ENCODE measurements at places on chromosomes 2 and 18.

DNA sequence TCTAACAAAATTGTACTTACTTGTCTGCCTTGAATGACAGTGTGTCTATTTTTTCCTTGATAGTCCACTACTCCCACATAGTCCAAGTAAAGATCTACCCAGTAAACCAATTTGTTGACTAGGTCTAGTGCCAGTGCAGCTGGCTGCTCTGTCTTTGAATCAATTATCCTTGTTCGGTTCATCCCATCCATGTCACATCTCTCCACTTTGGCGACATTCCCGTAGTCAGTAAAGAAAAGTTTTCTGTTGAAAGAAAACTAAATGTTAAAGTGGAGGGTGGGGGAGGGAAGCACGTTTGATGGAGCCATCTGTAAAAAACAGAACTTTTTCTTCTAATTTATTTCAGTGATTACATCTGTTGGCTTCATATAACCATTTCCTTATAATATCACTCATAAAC, 1068.8 kb downstream of the LRP1B start:
- DNase-seq = no peak

GRCh38 chr2:230809677-230810251, 55.0 kb upstream of the ITM2C start:
- no peak for DNase-seq

- DNase-seq = no peak
Measured at GRCh38 chr2:102055346-102055990, 63.7 kb downstream of the IL1R2 start.

DNA sequence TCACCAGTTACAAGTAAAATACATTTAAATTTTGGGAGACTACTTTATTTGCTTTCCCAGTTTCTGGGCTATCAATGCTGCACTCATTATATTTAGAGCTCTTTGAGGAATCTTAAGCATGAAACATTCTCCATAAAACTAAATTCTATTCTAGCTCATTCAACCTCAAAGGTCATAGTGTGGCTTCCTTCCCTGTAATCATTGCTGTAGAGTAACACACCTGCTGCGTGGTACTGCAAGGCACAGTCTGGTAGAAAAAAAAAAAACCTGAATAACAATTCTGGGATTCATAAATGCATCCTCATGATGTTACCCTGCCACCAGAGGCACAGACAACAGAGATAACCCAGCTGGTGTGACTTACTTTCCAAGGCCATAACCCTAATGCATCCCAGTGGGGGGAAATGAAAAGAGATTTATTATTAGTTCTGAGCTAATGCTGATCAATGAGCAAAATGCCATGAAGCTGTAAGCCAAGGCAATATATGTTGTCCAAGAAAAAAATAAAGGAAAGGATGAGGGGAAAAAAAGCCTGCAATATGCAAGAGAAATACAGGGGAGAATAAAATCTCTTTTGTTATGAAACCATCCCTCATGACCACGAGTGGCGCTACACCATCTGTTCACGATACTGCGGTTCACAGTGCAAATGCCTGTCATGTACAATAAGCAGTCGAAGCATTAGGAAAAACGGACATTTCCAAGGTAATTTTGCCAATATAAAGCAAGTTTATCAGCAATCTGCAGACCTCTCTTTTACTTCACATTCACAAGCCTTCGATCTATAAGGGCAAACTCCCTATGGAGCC, 1481.6 kb upstream of the PIK3C3 start:
- no peak for DNase-seq

DNA sequence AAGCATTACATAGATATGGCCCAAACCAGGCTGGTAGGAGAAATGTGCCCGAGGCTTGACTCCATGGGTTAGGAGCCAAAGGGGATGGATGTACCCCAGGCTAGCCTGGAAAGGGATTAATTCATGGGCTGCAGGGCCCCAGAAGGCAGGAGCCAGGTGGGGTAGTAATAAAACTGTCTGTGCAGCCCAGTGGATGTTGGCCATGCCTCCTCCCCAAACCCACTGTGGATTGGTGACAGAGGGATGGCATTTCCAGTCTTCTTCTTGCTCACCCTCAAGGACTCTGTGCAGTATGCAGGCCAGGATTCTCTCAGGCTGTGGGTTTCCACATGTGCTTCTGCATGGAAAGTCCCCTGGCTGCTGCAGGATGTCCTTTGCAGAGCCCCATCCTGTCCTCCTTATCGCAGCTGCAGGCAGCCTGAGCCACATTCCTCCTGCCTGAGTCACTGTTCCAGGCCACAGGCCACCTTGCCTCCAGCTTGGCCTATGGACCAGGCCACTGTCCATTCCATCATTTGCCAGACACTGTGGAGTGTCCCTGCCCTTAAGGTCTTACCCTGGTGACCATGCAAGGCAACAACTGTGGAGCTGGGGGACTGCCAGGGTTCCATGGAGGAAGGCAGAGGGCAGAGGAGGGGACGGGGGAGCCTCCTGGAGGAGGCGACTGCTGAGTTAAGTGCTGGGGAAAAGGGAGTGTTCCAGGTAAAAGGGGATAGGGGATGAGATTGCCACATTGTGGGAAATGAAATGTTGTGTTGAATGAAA, 38.9 kb downstream of the INO80C start:
- DNase-seq = no peak

- DNase-seq = no peak
Measured at GRCh38 chr2:170717991-170718589, 3.0 kb downstream of the SP5 start.

- no peak for DNase-seq
Measured at GRCh38 chr2:3179626-3180025, 198.0 kb downstream of the EIPR1 start.

DNA sequence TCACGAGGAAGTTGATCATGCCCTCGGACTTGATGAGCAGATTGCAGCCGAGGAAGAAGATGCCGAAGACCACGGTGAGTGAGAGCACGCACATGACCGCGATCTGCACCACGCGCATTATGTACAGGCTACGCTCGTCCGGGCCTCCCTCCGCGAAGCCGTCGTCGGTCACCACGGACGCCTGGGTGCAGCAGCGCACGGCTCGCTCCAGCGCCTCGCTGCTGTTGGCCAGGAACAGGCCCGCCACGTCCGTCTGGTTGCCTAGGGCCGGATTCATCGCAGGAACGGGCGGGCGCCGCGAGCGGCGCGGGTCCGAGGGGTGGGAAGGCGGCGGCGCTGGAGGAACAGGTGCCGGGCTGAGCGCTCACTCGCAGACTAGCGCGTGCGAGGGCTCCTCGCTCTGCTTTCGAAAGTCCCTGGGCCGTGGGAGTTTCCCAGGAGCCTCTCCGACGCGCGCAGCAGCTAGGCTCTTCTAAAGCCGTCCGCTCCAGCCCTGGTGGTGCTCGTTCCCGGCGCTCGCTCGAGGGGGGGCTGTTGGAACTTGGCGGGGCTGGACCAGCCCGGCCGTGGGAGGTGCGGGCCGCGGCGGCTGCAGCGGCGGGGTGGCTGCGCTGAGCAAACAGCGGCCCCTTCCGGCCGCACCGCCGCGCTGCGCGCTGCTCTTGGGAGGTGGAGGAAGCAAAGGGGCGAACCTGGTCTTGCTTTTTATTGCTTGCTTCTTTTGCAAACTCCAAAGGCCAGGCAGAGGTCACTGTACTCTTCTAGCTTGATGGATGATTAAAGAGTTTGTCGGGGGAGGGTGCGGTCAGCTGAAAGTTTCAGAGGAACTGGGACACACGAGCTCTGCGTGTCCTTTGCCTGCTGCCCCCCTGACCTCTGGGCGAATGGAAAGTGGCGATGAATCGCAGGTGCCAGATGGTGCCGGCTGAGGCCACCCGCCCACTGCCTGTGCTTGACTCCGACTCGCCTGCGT, at the start of gene RPRM:
TSS of gene RPRM (minus strand) at position 474 of the 973 bp plus-strand sequence. CDS start at position 277, 197 bp downstream.
- peak; percentile 22 for DNase-seq

DNA sequence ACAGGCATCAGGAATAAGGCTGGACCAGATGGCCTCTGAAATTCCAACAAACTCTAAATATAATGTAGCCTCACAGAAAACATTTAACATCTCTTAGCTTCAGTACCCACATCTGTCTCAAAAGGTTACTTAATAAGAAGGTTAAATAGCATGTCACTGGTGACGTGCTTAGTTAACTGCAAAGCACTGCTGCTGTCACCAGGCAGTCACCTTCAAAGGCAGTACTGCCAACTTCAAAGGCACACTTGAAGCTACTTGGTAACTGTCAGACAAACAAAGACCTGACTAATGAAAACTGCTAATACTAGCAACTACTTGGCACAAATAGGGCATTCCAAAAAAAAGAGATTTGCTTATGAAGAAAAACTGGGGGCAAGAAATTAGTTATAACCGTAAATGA, 36.2 kb downstream of the EPG5 start:
- DNase-seq = no peak

GRCh38 chr2:105873721-105874120, 129.0 kb downstream of the NCK2 start:
- peak; percentile 49 for DNase-seq

DNA sequence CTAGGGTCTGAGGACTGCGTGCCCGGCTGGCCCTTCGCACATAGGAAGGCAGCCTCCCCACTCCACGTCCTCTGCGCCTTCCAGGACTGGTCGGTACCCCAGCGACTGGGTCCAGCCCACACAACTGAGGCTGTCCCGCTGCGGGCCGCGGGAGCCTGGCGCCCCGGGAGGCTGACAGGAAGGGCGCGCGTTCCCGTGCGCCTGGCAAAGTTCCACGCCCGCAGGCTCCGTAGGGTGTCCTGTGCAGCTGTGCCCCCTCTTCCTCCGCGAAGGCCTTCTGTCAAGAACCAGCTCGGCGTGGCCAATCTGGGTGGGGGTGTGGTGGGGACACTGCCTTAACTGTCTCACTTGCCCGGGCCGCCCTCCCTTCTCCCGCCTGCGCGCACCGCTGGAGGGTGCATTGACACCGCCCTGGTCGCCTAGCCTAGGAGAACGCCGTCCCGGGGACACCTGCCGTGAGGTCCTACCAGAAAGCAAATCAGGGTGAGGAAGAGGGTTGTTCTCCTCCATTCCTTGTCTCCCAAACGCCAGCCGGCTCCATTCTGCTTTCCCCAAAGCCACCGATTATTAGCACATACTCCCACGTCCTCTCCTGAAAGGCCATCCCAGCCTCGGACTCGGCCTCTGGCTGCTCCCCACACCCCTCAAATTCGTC, 618 bp upstream of the LYPD1 start:
- DNase-seq = no peak

DNA sequence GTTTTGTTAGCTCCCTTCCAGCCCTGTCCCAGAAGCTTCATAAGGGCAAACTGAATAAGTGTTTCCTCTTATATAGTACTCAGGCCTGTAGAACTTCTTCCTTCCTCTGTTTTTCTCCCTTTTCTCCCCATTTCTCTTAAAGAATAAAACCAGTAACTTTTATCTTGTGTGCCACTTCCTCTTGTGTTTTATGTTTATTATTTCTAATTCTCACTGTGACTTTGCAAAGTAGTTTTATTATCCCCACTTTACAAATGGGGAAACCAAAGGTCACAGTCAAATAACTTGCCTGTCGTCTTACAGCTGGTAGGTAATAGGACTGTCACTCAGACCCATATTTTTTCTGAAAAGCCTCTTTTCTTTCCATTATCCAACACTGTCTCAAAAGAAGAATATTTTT, 42.4 kb downstream of the RBBP8 start:
- no peak for DNase-seq

- DNase-seq = no peak
Measured at GRCh38 chr18:14912967-14913366, 165.0 kb downstream of the ANKRD30B start.

DNA sequence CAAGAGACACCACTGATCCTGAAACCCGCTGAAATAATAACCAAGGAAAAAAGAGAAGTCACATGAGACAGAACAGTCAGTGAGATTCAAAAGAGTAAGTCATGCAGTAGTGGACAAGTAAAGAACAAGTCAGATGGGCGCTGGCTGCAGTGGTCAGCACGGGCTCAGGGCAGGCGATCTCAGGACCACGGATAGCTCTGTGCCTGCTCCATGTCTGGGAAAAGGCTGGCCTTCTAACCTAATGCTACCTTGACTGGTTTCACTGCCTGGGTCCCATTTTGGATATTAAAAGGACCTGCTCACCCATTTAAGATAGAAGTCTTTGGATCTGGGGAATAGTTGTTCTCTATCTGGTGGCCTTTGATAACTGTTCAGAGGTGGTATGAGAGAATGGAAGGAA, 61.7 kb upstream of the LCLAT1 start:
- no peak for DNase-seq

- DNase-seq = no peak
Measured at GRCh38 chr18:13511961-13512577, 214.3 kb downstream of the FAM210A start.

DNA sequence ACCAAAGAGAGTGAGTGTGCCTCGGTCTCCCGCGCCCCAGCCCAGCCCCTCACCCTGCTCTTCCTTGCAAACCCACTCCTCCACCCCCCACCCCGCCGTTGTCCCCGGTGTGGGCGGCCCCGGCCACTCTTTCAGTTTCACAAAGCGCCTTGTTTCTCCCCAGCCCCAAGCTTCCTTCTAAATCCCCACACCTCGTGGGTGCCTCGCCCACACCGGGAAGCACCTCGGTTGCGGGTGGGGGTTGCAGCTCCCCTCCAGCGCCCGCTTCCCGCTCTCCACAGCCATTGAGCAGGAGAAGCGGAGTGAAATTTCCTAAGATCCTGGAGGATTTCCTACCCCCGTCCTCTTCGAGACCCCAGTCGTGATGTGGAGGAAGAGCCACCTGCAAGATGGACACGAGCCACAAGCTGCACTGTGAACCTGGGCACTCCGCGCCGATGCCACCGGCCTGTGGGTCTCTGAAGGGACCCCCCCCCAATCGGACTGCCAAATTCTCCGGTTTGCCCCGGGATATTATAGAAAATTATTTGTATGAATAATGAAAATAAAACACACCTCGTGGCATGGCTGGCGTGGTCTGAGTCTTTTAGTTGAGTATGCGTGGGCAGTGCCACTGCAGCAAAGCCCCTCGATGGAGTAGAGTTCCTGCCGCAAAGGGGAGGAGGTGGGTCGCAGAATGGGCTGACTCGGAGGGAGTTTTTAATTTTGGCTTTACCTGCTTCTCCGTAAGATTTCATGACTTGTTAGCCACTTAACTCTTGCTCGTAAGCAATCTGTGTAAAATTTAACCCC, 848 bp downstream of the TMSB10 start:
- no peak for DNase-seq

Measured in CD4-positive, alpha-beta T cell (primary cell).